NCI-H526 (cell line): ENCODE measurements at places on chromosomes 3 and 15.
A peak's percentile ranks its signal among the peaks of the same experiment; 100 is the strongest.

- DNase-seq: no peak
Measured at GRCh38 chr3:64417816-64418215, 192.6 kb upstream of the PRICKLE2 start.

DNA sequence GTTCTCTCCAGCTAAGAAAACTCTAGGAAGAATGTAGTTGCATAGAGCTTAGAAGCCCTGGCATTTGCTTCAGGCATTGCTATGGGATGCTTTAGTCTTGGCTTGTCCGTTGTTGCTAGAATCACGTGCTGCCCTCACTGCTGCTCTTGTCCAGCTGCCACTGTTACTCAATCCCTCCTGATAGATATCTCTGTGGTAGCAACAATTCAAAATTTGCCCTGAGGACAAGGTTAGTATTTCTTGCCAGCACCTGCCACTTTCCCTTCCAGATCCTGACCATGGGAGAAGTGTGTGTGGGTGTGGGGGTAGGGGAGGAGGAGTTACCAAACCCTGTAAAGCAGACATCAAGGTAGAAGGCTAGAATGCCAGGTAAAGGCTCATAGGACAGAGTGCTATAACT lies 113.8 kb downstream of the PPM1L start:
- peak; percentile 91 for DNase-seq

DNA sequence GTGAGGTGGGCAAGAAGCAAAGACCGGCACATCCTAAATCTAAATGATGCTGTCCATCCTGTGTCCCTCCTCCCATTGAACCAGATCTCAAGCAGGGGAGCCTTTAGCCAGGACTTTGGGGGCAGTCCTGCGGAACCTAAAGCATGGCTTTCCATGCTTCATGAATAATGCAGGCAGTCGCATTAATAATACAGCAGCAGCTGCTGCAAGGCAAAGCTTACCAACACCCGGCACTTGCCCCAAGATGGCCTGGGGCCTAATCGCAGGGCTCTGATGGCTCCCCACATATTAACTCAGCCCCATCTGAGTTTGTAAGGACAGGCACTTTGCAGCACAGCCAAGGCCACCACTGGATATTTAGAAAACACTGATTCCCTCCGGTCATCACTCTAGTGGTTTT lies 114.4 kb downstream of the NTRK3 start:
- no peak for DNase-seq

- DNase-seq: no peak
Measured at GRCh38 chr3:17505856-17506255, 236.6 kb downstream of the TBC1D5 start.

- no peak for DNase-seq
Measured at GRCh38 chr3:122621112-122621511, 43.7 kb downstream of the PARP15 start.

DNA sequence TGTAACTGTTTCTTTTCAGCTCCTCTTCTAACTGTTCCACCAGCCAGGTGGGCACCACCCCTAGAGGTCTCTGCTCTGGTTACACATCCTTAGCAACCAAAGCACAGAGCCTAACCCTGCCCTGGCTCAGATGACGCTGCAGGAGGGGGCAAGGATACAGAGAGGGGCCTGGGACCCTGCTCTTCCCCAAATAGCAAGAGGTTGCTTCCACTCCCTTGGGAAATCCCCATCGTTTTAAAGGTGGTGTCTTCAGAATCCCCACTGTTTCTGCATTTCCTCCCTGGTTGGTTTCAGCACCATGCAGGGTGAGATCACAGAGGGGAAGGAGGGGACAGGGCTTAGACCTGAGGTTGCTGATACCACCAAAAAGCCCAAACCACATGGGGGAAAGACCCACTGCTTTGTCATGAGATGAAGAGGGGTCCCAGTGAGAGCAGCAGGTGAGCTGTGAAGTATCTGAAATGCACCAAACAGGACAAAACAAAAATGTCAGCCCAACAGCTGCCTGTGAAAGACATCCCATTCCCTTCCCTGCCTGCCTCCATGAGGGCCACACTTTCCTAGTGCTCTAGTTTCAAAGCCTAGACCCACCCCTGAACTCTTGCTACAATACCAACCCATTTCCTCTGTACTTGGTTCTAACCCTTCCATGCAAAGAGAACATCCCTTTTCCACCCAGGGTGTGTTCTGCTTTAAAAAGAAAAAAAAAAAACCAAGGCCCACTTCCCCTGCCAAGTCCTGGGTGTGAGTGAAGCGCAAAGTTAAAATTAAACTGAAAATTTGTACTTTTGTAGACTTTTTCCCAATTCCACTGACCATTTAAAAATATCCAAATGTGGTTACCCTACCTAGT lies 29.0 kb downstream of the ANP32A start:
- DNase-seq: no peak

- no peak for DNase-seq
Measured at GRCh38 chr3:148092624-148093347, 604.9 kb upstream of the AGTR1 start.

DNA sequence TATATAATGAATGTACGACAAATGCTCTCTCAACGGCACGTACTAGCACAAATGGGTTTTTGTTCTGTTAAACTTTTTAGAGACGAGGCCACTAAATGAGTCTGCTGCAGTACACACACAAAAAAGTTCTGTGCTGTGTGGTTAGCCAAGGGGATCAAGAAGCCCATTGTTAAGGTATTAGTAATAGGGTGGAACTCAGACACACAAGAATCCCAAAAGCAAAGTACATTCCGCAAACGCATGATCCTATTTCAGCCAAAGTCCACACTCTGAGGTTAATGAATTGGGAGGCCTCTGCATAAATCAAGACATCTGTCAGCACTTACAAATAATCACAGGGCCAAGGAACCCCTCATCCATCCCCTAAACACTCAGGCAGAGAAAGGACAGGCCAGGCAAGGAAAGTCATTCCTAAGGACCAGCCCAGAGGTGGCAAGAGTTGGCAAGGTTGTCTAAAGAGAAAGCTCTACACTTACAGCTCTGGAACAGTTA lies 12.1 kb downstream of the OSBPL10 start:
- DNase-seq: no peak

GRCh38 chr3:38099518-38099917 lies 37.4 kb downstream of the ACAA1 start:
- no peak for DNase-seq

GRCh38 chr15:51161491-51162220 lies 67.0 kb upstream of the TNFAIP8L3 start:
- no peak for DNase-seq

GRCh38 chr3:20539666-20540065 lies 353.7 kb upstream of the SGO1 start:
- peak; percentile 37 for DNase-seq

DNA sequence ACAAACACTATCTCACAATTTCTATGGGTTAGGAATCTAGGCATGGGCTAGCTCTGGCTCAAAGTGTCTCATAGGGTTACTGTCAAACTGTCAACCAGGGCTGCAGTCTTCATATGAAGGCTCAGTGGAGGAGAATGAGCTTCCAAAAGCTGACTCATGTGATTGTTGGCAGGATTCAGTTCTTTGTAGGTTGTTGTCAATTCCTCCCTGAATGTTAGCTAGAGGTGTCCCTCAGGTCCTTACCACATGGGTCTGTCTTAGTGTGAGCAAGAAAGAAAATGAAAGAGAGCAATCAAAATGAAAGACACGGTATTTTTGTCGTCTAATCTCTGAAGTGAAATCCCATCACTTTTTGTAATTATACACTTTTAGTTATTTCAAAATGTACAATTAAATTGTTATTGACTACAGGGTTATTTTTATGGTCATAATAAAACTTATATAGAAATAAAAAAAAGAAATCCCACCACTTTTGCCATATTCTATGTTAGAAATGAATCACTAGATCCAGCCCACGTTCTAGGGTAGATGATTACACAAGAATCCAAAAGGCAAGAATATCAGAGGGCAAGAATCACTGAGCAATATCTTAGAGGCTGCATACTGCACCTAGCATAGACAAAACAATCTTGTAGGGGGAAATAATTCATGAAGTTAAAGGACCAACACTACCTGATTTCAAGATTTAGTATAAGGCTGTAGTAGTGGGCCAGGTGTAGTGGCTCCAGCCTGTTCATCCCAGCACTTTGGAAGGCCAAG lies 8.4 kb downstream of the ACSBG1 start:
- DNase-seq: no peak
